ENCODE measurements at places on chromosomes 5 and 9.

DNA sequence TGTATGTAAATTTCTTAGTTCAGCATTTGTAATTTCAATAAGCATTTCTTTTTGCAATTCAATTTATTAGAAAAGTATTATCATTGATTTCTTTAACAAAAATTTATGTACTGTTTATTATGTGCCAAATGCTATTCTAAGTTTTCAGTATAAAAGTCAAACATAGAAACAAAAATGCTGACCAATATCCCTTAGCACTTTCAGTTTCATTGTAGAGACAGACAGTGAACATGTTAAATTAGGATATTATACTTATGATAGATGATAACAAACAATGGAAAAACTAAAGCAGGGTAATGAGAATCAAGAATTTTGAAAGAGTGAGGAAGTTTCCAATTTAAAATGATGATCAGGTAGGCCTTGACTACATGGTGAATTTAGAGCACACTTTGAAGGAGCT lies 1106.0 kb downstream of the TAF11L14 start:
- no peak for DNase-seq

GRCh38 chr9:71925834-71926233 lies 14.4 kb downstream of the C9orf85 start:
- DNase-seq = no peak

DNA sequence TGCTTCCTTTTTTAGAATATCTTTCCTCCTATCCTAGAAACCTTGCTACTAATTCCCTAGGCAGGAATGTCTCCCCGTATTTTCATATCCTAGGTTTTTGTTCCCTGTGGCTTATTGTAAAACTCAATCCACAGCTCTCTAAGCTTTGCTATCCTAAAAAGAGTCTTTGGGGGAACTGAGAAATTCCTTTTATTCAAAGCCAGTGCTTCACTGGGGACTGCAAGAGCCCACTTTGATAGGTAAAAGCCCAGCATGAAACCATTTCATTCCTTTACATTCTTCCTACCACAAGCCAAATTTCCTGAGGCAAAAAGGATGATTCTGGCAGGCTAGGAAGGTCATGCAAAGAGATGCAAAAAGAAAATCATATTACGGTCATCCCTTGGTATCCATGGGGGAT lies 5.8 kb upstream of the HACD4 start:
- no peak for DNase-seq

DNA sequence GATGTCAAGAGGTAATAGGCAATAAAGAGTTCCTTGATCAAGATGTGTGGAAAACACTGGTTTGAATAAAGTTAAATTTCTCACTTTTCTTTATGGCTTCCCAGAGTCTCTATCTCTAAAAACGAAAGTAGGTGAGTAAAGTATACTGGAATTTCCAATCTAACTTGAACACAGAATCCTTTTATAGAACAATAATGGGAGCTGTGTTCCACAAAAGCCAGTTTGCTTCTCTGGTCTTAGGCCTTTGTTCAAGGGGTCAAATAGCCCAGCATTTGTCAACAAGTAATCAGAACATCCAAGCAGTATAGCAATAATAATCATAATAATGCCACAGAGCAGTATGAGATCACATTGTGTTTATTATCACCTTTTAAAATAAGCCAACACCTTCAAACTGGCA lies 20.2 kb downstream of the ATP10B start:
- no peak for DNase-seq

DNA sequence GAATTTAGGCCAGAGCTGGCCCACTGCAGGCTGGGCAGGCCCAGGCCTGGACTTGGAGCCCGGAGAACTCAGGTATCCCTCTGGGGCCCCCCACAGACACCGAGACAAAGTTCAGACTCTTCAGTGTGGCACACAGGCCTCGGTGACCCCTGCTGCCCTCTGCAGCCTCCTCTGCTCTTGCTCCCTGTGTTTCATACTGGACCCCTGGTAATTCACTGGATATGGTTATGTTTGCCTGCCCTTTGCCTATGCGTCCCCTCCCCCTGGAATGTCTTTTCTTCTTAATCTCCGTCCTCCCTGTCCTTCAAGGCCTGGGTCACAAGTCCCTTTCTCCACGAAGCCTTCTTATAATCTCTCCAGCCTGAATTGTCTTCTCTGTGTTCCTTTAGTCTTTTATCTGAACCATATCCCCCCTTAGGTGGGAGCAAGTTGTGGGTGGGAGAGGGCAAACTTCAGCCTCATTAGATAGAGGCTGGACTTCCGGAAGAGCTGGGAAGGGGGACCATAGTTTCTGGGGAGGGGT lies 30.1 kb downstream of the GSN start:
- no peak for DNase-seq

DNA sequence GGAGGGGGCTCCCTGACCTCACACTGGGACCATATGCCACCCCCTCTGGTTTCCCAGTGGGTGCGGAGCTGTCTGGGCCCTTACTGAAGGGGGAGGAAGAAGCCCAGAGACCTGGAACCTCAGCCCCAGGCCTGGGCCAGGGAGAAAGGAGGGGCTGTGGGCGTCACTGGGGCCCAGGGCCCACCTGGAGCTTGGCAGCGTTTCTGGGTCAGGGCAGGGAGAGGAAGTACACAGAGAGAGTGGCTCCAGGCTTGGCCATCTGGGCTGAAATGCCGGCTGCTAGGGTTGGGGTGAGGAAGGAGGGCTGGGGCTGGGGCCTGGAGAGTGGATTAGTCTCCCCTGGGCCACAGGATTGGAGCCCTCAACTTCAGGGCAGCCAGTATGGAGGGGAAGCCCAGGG lies 6.4 kb upstream of the DAB2IP start:
- no peak for DNase-seq

DNA sequence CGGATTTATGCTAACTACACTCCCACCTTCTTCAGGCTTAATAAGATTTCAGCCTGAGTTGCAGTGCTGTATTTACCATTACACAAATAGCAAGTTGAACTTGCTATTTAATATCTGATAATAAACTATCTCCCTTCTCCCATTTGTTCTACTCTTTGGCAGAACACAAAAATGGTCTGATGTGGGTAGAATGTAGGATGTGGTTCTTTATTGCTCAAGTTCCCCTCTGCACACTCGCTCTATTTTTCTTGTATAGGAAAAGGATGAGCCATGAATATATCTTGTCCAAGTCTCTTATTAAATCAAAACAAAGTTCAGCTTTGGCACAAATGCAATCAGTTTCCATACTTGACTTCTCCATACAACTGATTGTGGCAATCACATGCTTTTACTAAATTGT lies 37.2 kb upstream of the KIF2A start:
- no peak for DNase-seq

Data from stimulated activated naive CD4-positive, alpha-beta T cell treated with Interleukin-2 at 50 U/mL for 16 hours (primary cell).